ENCODE measurements at places on chromosomes 11 and 22. TPM values are rescaled to one million over a fixed set of nuclear protein-coding genes. Genes with fewer than 3 reads are reported as not detected.

DNA sequence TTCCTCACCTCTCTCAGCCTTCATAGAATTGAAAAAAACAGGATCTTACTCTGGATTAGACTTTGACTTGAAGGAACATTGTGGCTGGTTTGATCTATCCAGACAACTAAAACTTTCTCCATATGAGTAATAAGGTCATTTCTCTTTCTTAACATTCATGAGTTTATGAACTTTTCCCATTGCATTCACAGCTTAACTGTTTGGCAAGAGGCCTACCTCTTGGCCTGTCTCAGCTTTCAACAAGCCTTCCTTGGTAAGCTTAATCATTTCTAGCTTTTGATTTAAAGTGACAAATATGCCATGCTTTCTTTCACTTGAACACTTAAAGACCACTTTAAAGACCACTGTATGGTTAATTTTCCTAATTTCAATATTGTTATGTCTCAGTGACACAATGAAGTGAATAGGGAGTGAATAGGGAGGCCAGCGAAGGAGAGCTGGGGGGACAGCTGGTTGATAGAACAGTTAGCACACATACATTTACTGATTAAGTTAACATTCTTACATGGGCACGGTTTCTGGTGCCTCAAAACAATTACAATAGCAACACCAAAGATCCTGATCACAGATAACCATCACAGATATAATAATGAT is 17.0 kb downstream of the IMMP1L start:
- peak; percentile 46 for DNase-seq

GRCh38 chr11:72421351-72421750 is 13.0 kb downstream of the CLPB start:
- peak; percentile 27 for DNase-seq

KIAA1671 gene
- total RNA-seq: 4.7 TPM

DNA sequence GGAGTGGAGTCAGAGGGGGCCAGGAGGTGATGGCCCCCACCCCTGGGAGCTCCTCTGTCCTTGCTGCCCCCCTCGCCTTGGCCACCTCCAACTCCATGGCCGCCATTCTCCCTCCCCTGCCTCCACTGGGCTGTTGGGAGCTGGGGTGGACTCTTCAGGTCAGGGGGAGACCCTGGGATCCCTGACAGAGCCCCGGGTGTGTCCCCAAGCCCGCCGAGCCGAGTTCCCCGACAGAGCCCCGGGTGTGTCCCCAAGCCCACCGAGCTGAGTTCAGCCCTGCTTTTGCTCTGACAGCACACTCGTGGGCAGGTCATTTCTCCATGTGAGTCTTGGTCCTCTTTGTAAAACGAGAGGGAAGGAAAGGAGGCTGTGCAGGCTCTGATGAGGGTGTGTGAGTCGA is 13.2 kb upstream of the PARVG start:
- DNase-seq: no peak
